ENCODE measurements at places on chromosomes 2 and 18.

DNA sequence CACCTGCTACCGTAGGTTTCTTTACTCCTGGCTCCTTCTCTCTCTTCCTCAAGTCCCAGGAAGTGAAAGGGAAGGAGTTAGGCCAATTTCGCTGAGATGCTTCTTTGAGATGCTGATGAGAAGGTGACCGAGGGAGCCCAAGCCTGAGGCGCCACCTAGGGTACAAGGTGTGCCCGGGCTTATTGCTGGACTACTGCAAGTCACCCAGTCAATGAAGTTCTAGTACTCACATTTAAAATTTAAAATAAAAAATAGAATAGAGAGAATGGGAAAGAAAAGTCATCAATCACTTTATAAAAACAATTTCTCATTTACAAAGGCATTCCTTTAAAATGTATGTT is 45.3 kb downstream of the ACAA2 start:
- no peak for DNase-seq

GRCh38 chr18:76463872-76464271 is 31.2 kb downstream of the ZNF516 start:
- DNase-seq, result no peak

DNA sequence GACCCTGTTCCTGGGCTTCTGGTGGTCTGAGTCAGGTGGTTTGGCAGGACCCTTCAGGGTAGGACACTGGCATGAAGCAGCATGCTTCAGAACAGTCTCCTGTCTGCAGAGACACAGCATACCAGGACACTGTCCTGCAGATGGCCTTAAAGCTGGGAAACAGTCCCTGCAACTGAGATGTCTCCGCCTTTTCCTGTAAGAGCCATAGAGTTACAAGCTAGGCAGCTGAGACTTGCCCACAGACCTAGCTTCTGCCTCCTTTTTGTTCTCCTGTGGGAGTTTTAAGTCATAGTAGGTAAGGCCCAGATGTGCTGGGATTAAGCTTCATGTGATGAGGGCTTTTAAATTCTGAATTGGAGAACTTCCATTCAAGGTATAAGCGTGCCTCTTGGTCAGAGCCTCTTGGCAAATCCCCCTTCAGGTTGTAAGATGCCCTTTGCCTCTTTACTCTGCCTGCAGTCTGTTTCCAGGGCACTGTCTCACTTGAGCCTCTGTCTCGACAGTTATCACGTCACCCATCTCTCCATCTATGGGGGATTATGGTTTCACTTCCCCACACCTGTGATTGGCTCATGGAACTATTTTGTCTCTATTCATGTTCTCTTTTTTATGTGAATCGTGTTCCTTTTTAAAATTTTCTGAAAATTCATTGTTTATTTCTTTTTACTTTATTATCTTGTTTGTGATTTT is 51.8 kb downstream of the COA5 start:
- DNase-seq, result no peak

DNA sequence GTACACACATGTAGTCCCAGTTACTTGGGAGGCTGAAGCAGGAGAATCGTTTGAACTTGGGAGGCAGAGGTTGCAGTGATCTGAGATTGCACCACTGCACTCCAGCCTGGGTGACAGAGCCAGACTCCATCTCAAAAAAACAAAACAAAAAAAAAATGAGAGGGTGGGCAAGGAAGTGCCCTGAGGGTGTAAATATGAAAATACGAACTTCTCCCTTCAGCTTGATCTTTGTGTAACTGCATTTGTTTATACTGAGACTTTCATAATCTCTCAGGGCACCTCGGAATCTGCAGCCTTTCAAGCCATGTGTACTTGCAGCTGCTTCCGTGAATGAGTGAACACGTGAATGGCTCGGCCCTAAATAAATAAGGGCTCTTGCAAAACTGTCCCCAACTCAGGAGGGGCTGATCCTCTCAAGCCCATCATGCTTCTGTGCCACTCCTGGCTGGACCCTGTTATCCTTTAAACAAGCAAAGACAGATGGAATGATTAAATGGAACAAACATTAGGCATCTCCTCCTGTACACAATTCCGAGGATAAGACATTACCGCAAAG is 96.8 kb downstream of the BOD1L2 start:
- DNase-seq, result no peak

GRCh38 chr2:170819680-170820664 is 3.3 kb downstream of the GAD1 start:
- no peak for DNase-seq

GRCh38 chr2:235511751-235512698 is 18.2 kb downstream of the AGAP1 start:
- DNase-seq, result no peak

DNA sequence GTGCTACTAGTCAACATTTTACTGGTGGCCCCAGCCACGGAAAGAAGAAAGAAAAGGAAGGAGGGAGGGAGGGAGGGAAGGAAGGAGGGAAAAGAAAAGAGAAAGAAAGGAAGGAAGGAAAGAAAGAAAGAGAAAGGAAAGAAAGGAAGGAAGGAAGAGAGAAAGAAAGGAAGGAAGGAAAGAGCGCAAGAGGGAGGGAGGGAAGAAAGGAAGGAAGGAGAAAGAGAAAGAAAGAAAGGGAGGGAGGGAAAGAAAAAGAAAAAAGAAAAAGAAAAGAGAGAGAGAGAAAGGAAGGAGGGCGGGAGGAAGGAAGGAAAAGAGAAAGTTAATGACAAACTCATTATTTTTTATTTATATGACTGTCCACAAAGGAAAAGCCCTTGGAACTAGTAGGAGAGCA is 34.9 kb upstream of the SLC35G4 start:
- no peak for DNase-seq

DNA sequence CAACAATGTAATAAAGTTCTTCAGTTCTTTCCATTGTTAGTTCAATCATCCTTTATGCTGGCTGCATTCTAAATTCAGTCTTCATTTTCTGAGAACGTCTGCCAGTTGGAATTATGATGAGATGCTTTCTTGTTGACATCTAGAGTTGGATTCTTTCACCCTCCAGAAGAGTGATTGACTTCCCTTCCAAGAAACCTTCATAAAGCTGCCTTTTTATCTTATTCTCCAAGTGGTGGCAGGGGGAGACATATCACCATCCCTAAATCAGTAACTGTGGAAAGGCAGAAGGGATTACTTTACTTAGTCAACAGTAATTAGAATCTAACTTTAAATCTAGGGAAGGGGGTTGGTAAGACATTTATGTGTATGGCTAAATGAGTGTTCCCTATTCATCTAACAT is 86.8 kb upstream of the GULP1 start:
- DNase-seq, result no peak

GRCh38 chr18:32722279-32722678 is 50.5 kb downstream of the KLHL14 start:
- no peak for DNase-seq

GRCh38 chr2:98576666-98577312 is 31.5 kb downstream of the COA5 start:
- no peak for DNase-seq

All from activated T-helper 9 cell treated with anti-CD3 and anti-CD28 coated beads, Interleukin-2, amount 50 U/mL, for 16 hours (primary cell).